ENCODE measurements at places on chromosomes 3 and 15.

- DNase-seq: no peak
Measured at GRCh38 chr3:125239266-125239665, 26.7 kb upstream of the SLC12A8 start.

GRCh38 chr3:32220006-32220405 lies 18.5 kb upstream of the CMTM8 start:
- no peak for DNase-seq

- no peak for DNase-seq
Measured at GRCh38 chr3:141681390-141681780, 56.7 kb upstream of the RNF7 start.

- DNase-seq: no peak
Measured at GRCh38 chr3:193895409-193895808, 240.5 kb upstream of the HES1 start.

- DNase-seq: no peak
Measured at GRCh38 chr3:110180733-110181132, 843.4 kb upstream of the DPPA4 start.

DNA sequence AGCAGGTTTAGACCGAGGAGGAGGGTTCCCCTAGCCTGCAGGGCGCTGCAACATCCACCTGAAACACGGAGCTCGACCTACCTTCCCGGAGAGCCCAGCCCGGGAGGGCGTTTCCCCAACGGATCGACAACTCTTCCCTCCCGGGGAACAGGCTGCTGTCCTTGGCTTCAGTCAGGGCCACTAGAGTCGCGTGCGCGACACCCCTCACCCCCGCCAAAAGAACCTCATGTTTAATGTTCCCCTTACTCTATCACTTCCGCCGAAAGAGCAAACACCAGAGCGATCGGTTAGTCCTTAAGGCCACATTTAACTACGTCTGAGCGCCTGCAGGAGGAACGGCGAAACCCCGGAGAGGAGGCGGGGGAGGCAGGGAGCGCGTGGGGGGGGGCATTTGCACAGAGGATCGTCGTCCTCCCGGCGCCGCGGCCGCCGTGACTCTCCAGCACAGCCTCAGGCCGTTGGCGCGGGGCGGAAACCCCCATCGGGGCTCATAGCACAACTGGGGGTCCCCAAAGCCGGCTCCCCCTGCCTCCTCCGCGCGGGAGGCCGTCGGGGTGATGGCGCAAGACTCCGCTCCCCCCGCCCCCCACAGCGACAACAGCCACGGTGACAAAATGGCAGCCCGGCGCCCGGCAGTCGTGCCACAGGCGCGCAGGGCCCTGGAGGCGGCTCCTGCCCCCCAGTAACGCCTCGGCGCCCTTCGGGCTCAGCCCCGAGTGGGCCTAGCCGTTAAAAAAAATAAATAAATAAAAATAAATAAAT lies 3.2 kb downstream of the ANP32A start:
- DNase-seq: peak; percentile 79

DNA sequence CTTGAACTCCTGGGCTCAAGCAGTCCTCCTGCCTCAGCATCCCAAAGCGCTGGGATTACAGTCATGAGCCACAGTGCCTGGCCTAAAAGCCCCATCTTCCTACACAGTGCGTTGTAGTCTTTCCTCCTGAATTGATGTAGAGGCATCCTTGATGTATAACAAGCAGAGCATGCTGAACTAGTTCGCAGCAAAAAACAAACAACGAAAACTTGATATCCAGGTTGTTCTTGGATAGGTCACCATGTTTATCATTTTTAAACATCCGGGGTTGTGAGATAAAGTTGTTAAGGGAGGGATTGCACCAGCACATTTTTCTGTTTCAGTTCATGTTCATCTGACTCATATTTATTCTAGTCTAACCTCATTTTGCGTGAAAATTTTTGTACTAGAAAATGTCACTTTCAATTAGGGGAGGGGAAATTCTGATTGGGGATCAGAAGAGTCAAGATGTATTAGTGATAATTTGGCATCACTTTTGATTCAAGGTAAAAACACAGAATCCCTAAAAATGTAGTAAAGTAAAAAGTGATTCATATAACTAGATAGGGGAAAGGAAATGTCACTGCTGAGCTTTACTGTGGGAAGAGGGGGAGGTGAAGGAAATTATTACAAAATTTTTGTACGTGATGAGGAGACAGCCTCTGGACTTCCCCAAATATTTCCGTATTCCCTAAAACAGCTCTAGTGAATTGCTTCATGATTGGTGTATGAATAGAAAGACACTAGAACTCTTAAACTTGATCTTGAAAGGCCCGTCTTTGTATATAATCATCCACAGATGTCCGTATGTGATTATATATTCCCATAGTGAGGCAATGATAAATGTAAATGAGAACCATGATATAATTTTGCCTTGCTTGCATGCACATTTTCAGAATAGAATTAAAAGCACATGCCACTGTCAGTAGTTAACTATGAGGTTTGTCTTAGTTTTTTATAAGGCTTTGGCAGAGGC lies 22.9 kb downstream of the RAB8B start:
- DNase-seq: no peak

DNA sequence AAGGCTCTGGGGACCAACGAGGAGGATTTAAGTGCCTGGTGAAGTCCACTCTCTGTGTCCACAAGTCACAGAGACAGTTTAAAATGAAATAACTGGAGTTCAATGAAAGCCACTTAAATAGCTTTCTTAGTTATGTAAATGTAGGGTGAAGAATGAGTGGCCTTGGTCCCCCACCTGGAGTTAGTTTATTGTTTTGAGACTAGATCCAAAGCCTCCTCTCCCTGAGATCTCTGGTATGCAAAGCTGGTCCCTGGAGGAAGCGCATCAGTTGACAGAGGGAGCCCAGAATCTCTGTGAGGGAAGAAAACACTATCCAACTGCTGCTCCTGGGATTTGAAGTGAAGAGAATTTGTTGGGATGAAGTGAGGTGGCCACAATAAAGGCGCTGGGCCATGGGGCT lies 40.5 kb downstream of the EXOG start:
- DNase-seq: no peak

DNA sequence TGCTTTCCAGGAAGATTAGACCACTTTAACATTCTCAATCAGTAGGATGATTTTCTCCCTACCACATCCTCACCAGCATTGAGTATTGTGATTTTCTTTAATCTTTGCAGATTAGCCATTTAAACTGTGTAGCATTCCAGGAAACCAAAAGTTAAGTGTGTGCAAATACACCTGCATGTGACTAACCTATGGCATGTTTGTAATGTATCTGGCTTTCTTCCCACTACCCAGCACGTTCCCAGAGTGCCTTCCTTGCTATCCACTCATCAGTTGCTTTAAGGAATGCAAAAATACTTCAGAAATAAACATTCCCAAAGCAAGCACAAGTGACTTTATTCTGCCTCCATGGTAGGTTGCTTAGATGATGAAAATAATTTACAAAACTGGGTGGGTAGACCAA lies 74.2 kb downstream of the ATG7 start:
- no peak for DNase-seq

GRCh38 chr15:34258151-34258550 lies 33.3 kb downstream of the EMC4 start:
- DNase-seq: no peak

- DNase-seq: no peak
Measured at GRCh38 chr15:92796161-92796611, 103.9 kb upstream of the CHD2 start.

DNA sequence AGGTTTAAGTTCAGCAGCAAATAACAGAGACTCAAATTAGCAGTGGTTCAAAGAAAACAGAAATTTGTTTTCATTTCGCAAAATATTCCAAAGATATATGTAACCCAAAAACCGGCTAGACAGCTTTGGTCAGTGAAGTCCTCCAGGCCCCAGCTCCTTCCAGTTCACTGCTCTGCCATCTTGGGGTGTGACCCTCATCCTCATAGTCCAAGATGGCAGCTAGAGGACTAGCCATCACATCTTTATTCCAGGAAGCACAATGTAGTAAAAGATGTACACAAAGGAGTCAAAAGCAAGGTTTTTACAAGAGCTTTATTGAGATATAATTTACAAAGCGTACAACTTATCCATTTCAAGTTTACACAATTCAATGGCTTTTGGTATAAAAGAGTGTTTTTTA lies 107.1 kb downstream of the LIPC start:
- DNase-seq: no peak

DNA sequence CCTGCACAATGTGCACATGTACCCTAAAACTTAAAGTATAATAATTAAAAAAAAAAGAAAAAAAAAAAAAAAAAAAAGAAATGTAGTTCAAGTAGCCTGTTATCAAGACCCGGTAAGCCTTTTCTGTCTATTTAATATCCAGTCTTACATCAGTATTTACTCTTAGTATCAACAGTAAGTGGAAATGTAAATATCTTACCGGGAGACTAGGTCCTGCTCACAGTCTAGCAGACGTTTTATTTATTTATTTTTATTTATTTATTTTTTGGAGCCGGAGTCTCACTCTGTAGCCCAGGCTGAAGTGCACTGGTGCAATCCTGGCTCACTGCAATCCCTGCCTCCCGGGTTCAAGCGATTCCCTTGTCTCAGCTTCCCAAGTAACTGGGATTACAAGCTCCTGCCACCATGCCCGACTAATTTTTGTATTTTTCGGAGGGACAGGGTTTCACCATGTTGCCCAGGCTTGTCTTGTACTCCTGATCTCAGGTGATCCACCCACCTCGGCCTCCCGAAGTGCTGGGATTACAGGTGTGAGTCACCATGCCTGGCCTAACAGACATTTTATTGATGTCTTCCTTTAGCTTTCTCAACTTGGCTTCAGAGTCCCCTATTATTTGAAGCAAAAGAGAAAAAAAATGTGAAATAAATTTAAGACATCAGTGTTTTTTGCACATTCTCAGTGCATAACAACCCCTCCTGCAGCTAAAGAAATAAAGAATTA lies 19.9 kb downstream of the C2CD4B start:
- no peak for DNase-seq

DNA sequence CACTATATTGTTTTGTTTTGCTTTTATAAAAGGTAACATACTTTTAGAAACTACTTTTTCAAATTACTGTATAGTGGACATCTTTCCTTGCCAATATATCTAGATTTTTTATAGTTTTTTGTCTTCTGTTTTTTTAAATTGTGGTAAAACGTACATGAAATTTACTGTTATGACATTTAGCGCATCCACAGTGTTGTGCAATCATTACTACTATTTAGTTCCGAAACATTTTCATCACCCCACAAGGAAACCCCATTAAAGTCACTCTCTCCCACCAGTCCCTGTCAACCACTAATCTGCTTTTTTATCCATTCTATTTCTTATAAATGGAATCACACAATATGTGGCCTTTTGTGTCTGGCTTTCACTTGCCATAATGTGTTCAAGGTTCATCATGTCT lies 54.8 kb downstream of the TMEM266 start:
- DNase-seq: no peak

- peak; percentile 80 for DNase-seq
Measured at GRCh38 chr3:52848617-52849016, 13.8 kb upstream of the MUSTN1 start.

- DNase-seq: no peak
Measured at GRCh38 chr3:192339214-192339613, 388.1 kb downstream of the FGF12 start.

- DNase-seq: peak; percentile 42
Measured at GRCh38 chr15:90807786-90808086, 60.7 kb upstream of the FURIN start.

DNA sequence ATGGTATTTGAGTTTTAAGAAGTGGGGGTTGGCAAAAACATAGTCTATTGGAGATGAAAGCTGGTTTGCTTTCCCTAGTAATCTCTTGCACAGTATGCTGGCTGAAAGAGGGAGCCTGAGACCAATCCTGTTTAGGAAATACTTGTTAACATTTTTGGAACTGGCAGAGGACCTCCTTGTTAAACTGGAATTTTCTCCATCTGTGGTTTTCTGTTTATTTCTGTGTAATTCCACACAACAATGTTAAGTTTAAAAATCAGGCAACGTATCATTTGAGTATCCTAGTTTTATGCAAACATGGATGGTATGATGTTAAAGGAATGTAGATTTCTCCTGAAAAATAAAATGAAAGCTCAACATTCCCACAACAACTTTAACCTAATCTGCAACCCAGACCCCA lies 536.0 kb upstream of the TBL1XR1 start:
- DNase-seq: no peak

- no peak for DNase-seq
Measured at GRCh38 chr15:79896131-79896633, 632 bp downstream of the MTHFS start.

- DNase-seq: no peak
Measured at GRCh38 chr15:46456456-46456855, 821.6 kb downstream of the SQOR start.

GRCh38 chr3:159763011-159763601 lies 225.5 kb upstream of the IL12A start:
- DNase-seq: peak; percentile 96

DNA sequence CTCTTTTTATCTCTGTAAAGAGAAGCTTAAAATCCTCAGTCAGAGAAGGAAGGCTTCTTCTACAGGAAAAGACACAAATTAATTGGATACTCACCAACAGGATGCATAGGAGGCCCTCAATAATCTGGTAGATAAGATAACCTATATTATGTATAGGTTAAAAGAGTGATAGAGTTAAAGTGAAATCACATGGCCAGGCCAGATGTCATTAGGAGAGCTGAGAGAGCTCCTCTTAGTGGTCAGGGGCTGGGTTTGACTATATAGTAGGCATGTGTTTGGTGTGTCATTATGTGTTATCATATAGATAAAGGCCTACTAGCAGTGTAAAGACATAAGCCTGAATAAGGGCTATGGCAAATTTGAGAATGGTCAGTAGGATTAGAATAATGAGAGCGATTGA lies 479.3 kb downstream of the EPHA3 start:
- DNase-seq: no peak

DNA sequence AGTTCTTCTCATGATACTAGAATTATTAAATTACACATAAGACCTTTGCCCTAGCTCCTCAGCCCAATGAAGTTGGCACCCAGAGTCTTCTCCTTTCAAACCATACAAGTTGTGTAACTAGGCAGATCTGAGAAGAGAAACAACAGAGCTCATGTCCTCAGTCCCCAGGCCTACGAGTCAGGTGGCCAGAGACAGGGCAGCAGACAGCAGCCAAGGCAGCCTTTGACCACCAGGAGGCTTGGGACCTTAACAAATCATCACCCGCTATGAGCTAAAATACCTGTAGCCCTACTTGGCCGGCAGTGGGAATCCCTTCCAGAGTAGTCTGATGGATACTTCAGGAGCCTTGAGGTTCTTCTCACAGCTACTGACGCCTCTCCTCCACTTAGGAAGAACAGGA lies 18.3 kb downstream of the STIMATE start:
- DNase-seq: no peak

GRCh38 chr3:89002191-89002590 lies 105.2 kb upstream of the EPHA3 start:
- no peak for DNase-seq

GRCh38 chr3:115281697-115282675 lies 134.9 kb upstream of the ZBTB20 start:
- no peak for DNase-seq

- DNase-seq: no peak
Measured at GRCh38 chr3:197508051-197508451, 47.7 kb downstream of the BDH1 start.

GRCh38 chr15:92195241-92195640 lies 198.4 kb upstream of the ST8SIA2 start:
- DNase-seq: no peak

Data from mesenchymal stem cell (in vitro differentiated cells and primary cell).